T follicular helper cell (primary cell): ENCODE measurements at places on chromosomes 7 and 10.

GRCh38 chr7:116872026-116872425 is 9.6 kb downstream of the CAPZA2 start:
- no peak for DNase-seq

DNA sequence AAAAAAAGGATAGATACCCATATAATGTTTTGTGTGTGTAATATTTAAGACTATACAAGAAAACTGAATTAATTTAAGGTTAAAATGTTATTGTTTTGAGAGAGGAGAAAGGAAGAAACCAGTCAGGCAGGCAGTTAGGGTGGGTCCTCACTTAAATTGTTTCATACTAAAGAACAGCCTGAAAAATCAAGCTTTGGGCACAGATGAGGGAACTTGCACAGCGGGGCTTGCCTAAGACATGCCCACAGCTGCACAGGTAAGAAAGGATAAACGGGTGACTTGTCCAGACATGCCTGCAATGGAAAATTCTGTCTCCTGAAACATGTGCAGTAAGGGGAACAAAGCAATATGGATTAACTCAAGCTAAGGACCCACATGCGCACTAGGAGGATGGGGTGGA is 158.4 kb downstream of the BBS9 start:
- DNase-seq = no peak

DNA sequence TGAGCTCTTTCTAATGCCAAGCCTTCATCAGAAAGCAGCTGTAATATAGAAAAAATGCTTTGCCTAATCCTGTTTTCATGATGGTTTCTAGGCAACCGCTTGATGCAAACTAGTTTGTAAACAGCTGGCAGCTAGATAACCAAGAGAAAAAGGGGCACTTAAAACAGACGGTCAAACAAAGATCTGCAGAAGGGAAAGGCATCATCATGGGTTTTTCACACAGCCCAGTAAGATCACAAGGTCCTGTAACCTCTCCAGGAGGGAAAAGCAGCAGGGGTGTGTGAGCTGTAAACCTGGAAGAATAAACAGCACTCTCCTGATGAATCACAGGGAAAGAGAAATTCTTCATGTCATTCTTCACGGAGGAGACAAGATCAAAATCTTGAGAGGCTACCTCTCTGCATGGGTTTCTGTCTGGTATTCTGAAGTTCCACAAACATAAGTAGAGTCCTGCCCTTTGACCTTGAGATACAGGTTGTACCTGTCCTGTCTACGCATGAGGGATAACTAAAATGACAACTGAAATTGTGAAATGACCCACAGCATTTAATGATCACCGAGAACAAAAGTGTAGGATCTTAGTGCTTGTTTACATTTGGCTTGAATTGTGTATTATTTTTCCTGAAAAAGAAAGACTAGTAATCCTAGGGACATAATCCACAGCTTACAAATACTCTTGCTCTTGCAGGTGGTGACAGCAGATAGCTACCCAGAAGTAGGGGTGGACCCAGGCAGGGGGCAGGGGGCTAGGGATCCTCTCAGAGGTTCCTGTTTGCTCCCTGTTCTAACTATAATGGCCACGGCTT is 48.0 kb downstream of the CREB3L2 start:
- no peak for DNase-seq

- no peak for DNase-seq
Observed at GRCh38 chr7:22647451-22648257, 79.3 kb upstream of the IL6 start.

GRCh38 chr7:32453341-32454011 is 36.7 kb downstream of the LSM5 start:
- DNase-seq = no peak

DNA sequence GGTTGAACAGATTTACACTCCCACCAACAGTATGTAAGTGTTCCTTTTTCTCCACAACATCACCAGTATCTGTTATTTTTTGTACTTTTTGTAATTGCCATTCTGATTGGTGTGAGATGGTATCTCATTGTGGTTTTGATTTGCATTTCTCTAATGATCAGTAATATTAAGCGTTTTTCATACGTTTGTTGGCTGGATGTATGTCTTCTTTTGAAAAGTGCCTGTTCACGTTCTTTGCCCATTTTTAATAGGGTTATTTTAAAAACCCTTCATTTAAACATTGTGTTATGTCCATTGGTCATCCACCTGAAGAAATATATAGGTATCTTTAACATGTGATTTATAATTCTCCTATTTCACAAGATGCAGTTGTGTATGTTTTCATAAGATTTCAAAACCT is 291.3 kb downstream of the SEMA3D start:
- no peak for DNase-seq

GRCh38 chr7:135666156-135666555 is 3.8 kb downstream of the STMP1 start:
- no peak for DNase-seq

DNA sequence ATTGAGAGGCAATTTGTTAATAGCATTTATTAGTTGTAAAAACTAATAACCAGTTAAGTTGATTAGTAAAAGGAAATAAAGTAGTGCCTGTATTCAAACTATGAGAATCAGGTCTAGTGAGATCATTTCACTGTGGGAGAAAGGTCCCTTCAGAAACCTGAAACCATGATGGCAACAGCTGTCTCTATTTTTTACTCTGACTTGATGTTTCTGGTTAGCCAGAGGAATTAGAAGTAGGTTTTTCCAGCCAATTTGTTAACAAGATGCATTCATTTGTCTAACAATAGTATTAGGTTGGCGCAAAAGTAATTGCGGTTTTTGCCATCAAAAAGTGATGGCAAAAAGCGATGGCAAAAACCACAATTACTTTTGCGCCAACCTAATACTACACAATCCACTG is 272.2 kb upstream of the YAE1 start:
- DNase-seq = no peak

DNA sequence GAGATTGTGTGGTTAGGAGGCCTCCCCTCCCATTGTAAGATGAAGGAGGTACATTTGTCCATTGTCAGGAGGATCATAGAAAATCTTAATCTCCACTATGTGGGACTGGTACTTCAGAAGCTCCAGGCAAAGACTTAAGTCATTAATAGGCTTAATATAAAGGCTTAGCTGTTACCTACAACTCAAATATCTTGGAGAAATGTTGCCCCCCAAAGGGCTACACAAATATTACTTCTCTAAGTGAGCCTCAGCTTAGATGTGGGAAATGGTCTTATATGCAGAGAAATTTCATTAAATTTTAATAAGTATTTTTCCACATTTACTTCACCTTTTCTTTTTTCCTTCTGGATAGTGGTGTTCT is 27.2 kb downstream of the TAS2R41 start:
- no peak for DNase-seq

DNA sequence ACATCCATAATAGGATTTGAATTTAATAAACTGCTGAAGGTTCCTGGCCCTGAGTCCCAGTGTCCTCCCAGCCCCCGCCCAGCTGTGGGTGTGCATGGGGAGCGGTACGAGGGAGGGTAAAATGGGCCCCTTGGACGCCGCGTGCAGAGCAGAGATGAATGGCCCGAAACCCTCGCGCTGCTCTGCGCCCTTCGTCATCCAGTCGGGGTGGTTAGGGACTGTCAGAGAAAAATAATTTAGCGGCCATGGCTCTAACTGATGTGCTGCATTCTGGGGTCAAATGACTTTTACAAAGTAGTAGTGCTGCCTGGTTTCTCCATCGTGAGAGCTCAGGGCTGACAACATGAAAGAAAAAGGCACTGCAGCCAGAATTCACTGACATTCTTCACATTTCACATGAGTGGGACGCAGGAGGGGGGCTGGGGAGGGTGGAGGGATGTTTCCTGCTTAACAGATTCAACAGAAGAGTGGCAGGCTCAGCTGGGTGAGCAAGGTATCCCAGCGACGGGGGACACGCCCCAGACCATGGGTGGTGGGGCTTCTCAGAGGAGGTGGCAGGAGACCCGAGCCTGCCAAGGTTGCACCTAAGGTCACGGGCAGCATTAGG is 304.5 kb downstream of the WDR37 start:
- DNase-seq = no peak

- no peak for DNase-seq
Observed at GRCh38 chr10:124328477-124329220, 90.1 kb downstream of the OAT start.

DNA sequence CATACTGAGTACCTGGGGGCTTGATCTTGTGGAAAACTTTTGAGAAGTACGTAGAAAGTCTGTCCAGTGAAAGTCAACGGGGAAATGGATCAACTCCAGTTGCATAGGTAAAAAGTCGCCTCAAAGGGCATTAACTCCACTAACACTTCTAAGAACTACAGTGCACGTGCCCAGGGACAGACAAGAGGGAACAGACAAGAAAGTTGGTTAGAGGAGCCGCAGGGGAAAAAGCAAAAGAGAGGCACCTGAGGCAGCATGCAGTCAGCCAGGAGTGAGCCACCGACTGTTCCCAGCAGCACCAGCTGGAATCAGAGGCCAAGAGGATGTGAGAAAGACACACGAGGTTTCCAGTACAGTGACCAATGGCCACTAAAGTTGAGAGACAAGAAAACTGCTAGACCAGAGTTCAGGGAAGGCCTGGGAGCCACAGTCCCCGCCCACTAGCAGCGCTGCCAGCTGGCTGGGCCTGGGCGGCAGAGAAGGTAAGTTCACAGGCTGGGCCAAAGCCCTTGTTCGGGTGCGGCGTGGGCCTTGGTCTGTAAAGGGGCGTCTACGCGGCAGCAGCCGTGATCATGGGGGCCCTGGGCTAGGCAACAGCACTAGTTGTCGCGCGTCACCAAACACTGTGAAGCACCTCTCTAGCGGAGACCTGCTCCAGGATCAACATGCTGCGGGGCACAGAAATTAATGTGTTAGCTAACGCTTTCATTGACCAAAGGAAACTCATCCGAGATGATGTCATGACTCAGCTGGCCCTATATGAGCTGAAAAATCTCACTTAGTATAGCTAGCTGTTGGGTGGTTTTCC is 14.0 kb downstream of the ITGB1 start:
- DNase-seq = no peak

GRCh38 chr10:103044942-103045489 is 126.9 kb downstream of the CNNM2 start:
- DNase-seq = no peak

DNA sequence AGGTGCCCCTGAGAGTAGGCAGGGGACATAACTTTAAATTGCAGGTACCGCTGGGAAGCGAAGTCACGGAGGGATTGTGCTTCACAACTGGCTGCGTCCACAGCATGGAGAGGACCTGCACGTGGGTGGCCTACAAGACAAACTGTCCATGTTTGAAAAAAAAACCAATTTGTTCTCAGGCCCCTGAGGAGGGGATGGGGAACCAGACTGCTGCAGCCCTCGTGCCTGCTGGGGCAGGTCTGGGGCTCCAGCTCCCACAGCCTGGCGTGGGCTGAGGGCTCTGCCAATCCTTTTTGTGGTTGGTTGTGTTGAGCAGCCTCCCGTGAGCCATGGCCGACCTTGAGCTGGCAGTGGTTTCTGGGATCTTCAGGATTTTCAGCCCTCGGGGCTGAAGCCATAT is 9.7 kb downstream of the SFRP5 start:
- no peak for DNase-seq

DNA sequence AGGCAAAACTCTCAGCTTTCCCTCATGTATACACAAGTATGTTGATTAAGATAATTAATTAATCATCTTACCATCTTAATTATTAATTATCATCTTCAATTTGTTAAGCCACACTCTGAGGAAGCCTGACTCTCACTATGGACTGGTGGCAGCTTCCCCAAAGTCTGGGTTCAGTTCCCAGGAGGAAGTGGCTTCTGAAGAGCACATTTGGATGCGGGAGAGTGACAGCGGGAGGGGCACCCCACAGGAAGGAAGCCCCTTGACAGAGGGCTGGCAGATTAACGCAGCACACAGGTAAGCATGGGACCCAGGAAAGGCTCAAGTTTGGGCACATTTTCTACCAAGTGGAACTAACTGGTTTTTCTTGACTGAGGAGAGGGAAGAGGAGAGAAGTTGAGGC is 13.4 kb upstream of the SLIT1 start:
- DNase-seq = no peak

DNA sequence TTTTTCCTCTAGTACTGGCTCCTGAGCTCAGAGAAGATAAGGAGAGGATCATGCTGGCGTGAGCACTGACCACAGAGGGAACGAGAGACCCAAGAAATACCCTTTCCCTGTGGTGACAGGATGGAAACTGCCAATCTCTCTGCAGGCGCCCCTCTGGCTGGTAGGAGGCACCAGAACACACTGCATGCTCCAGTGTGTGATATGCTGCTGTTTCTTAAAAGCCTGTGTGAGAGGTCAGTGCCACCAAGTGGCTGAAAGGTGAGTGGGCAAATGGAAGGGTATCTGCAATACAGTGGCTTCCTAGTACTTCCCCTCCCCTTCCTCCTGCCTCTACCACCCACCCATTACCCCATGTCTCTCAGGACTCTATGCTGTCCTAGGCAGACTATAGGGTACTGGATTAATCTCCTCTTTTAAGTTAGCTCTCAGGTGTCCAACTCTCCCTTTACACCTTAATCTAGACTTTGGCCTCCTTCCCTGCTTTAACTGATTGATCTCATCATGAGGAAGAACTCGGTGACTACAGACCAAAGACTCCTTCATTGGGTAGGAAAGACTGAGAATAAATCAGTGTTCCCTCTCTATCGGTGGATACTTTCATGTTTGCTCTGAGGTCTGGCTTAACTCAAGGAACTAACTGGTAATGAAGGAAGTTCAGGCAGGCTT is 283.6 kb downstream of the ADRA2A start:
- DNase-seq = no peak

DNA sequence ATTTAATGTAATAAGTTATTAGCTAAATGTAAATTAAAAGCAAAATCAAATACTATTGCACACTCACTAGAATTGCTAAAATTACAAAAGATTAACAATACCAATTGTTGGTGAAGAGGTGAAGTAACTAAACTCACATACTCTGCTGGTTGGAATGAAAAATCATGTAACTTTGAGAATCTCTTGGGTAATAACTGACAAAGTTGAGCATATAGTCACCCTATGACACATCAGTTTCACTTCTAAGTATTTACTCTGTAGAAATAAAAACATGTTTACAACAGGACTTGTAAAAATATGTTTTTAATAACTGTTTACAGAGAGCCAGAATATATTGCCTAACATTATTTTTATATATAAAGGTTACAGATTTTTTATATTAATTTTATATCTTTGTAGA is 33.6 kb downstream of the CNTNAP2 start:
- DNase-seq = no peak

DNA sequence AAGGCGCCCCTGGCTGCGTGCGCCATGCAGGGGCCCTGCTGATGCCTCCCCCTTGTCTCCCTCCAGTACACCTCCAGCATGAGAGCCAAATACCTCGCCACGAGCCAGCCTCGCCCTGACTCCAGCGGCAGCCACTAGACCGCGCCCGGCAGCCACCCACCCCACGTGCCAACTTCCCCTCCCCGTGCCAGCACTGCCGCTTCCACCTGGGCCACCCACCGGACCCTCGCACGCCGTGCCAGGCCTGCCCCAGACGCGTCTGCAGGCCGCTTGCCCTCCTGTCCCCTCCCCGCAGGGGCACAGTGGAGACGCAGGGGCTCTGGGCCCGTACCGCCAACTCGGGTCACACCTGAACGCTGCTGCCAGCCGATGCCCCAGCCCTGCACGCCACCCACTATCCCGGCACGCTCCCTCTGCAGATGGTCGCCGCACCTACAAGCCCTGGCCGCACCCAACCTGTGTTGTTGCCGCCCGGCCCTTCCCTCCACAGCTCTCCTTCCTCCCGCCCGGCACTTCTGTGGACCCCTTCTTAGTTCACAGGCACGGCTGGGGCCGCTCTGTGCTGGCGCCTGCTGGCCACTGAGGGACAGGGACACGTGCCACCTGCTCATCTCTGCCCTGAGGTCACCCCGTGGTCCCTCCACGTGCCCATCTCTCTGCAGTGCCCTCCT is 26.3 kb upstream of the AMZ1 start:
- no peak for DNase-seq

GRCh38 chr10:56319386-56319785 is 41.7 kb downstream of the ZWINT start:
- DNase-seq = no peak

GRCh38 chr10:122286867-122287266 is 15.8 kb downstream of the BTBD16 start:
- no peak for DNase-seq
